ENCODE measurements at places on chromosomes 1 and 21.

DNA sequence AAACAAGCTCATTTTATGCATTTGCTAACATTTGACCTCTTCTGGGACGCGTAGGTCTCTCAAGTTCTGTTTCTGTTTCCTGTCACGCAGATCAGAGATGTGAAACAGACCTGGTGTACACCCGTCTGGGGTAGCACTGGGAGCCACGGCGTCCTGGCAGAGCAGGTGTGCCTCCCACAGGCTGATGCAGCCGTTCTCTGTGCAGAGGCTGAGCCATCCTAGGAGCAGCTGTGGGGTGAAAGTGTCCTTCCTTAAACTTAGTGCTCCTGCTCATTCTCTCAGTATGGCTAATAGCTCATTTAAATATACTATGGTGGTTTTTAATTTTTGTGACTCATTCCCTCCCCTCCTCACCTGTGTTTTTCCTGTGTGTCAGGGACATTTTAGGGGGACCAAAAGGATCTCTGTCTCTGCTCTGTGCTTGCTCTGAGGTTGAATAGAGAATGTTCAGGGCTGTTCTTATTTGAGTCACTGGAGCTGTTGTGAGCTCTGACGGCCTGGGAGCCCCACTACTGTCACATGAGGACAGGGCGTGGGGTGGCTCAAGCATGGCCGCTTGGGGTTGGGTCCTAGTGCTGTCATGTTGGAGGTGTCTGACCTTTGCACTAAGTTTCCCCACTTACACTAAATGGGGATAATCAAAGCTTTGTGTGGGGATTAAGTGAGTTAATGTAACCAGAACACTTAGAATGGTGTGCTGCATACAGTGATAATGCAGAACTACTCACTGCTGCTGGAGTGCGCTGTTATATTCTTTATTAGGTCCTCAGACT is 43.0 kb downstream of the GALNT2 start:
- DNase-seq, result peak; percentile 93

DNA sequence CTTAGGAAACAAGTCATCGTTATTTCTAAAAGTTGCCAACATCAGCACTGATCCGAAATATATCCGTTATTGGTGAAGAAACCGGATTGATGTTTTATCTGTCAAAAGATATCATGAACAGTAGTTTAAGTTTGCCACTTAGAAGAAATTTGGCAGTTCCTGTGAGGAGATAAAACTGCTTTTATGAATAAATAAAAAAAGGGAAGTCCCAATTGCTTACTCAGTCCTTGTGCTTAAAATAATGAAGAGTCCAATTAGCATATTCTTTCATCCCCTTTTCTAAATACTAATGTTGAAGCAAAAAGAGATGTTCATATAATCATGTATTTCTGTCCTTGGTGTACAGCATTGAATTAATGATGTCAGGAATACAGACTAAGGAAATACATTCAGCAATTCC is 164.6 kb downstream of the NCAM2 start:
- no peak for DNase-seq

DNA sequence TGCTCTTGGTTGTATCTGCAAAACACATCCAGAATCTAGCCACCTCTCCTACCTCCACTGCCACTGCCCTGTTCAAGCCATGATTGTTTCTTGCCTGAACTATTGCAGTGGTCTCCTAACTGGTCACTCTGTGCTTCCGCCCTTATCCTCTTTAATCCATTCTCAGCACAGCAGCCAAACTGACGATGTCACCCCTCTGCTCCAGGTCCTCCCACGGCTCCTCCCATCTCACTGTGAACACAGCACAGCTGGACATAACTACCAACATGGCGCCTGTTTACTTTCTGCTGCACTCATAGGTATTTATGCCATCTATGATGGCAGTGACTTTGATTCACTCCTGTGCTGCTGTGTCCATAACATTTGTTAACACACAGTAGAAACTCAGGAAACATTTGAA is 406.7 kb downstream of the DISC1 start:
- DNase-seq, result no peak

DNA sequence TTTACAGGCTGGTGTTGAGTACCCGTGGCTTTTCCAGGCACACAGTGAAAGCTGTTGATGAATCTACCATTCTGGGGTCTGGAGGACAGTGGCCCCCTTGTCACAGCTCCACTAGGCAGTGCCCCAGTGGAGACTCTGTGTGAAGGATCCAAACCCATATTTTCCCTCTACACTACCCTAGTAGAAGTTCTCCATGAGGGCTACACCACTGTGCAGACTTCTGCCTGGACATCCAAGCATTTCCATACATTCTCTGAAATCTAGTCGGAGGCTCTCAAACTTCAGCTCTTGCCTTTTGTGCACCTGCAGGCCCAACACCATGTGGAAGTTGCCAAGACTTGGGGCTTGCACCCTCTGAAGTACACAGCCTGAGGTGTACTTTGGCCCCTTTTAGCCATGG is 227.8 kb downstream of the BACH1 start:
- DNase-seq, result no peak

GRCh38 chr1:93042187-93043056 is 36.7 kb upstream of the MTF2 start:
- peak; percentile 29 for DNase-seq

- no peak for DNase-seq
These were observed 25.8 kb upstream of the LHX4 start for GRCh38 chr1:180204231-180204630.

GRCh38 chr1:164868990-164869389 is 310.0 kb downstream of the PBX1 start:
- DNase-seq, result no peak

DNA sequence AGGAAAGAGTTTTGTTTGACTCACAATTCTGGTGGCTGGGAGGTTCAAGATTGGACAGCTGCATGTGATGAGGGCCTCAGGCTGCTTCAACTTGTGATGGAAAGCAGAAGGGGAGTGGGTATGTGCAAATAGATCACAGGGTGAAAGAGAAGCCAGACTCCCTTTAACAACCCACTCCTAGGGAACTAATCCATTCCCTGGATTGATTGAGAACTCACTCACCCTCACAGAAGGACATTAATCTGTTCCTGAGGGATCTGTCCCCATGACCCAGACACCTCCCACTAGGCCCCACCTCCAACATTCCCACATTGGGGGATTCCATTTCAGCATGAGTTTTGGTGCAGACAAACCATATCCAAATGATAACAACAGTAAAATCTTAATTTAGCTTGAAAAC is 25.6 kb downstream of the UBE2T start:
- DNase-seq, result no peak

- DNase-seq, result no peak
These were observed 572.0 kb downstream of the PTPRU start for GRCh38 chr1:29808141-29808995.

DNA sequence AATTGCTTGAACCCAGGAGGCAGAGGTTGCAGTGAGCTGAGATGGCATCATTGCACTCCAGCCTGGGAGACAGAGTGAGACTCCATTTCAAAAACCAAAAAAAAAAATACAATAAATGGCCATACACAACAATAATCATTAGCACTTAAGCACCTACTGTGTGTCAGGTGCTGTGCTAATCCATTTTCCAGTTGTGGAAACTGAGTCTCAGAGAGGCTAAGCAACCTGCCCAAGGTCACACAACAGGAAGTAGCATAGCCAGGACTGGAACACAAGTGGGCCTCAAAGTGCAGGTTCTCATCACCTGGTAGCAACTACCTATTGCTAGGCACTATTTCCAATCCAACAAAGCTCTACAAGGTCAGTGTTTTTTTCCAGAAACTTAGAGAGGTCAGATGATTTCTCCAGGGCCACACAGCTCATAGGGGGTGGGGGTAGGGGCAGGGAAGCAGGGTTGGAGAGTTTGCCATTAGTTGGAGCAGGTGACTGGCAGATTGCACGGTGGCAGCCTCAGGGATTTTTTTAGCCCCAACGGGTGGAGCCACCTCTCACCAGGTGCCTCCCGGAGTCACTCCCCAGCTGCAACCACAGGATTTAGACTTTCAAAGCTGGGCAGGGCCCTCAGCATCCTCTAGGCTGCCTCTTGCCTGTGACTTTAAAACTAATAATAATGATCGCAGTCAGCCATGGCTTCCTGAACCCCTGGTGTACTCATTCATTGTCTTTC is 52.5 kb upstream of the ID3 start:
- DNase-seq, result no peak

DNA sequence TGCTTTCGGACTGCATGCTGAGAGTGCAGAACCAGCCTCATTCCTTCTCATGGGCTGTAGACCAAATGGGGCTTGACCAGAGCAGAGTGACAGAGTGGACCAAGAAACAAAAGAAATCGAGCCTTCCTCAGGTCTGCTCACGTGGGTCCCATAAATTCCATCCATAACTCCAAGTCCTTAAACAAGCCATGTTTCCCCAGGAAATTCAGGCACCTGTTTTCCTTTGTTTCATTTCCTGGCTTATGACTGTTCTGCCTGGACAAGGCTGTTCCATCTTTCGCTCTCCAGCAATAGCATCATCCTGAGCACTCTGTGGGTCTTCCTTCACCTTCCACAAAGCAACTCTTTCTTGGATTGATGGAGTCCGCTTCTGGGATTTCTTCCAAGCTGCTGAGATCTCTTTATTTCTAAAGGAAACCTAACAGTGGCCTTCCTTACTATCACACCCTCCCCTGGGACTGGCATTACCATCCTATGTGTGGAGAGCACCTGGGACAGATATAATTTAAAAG is 63.9 kb downstream of the LAMC2 start:
- DNase-seq, result no peak

- no peak for DNase-seq
These were observed 34.4 kb upstream of the SLC30A1 start for GRCh38 chr1:211613108-211613947.

DNA sequence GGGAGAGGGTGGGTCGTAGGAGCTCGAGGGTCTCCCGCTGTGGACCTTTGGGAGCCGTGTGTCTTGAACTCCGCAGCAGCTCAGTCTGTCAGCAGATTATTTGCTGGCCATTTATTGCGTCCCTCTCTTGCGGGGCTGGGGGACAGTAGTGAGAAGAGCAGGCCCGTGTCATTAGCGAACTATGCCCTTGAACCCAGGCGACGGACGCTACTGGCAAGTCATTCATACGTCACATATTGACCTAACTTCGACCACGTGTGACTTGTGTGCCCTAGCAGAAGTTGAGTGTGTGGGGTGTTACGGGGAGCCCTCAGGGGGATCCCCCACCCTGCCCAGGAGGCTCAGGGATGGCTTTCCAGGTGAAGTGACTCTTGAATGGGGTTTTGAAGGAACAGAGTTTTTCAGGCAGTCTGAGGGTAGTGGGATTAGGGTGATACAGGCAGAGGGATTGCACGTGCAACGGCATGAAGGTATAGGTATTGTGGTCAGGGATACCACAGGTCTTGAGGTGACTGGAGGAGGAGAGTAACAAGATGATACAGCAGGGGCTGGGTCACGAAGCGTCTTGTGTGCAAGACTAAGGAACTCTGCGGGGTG is 13.0 kb downstream of the RCC1 start:
- peak; percentile 63 for DNase-seq

Measured in stimulated activated naive CD8-positive, alpha-beta T cell treated with anti-CD3 and anti-CD28 coated beads, Interleukin-15, amount 100 ng/mL, for 72 hours (primary cell).